ENCODE measurements at places on chromosomes 1 and 21. TPM values are rescaled to one million over a fixed set of nuclear protein-coding genes. Genes with fewer than 3 reads are reported as not detected.
A peak's percentile ranks its signal among the peaks of the same experiment; 100 is the strongest.

DNA sequence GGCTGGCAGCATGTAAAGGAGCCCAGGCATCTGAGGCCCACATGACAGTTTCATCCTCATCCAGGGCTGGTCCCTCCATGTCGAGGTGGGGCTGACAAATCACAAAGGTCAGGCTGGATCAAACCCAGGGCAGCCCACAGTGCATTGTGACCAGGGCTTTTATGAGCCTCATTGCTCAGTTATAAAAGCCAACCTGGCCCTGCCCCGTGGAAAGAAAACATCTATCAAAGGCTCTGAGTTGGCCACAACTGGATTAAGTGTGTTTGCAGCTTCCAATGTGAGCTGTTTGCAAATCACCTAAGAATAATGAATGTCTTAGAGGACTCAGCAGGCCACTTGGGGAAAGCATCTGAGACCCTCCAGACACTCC, 45.4 kb downstream of the GRHL3 start:
- DNase-seq, result no peak

GRCh38 chr1:235725434-235725833, 75.8 kb upstream of the GNG4 start:
- no peak for DNase-seq

DNA sequence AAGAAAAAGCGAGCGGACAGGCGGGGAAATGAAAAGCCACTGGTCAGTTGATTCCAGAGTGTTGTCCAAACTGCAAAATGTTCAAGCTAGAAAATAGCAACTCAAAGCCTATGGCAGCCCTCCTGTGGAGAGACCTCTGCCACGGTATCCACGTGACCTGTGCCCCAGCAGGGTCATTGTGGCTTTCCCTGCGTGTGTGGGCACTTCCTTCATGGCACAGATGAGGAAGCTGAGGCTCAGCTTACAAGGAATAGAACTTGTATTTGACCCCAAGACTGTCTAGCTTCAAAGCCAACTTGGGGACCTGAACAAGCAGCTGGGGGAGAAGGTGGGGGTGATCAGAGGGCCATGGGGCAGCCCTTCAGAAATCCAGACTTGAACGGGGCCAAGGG, 15.6 kb upstream of the PLEKHG5 start:
- no peak for DNase-seq

- no peak for DNase-seq
Observed at GRCh38 chr21:31450980-31451379, 106.9 kb upstream of the TIAM1 start.

Gene NTMT2
- total RNA-seq, result not detected

Gene TEDDM1
- not detected for total RNA-seq

GRCh38 chr1:96722161-96722922, 758 bp downstream of the PTBP2 start:
- peak; percentile 78 for DNase-seq

GRCh38 chr21:31176080-31176551, 137.8 kb upstream of the KRTAP19-8 start:
- DNase-seq, result no peak

GRCh38 chr1:25794325-25794724, 5.7 kb upstream of the SELENON start:
- no peak for DNase-seq

DNA sequence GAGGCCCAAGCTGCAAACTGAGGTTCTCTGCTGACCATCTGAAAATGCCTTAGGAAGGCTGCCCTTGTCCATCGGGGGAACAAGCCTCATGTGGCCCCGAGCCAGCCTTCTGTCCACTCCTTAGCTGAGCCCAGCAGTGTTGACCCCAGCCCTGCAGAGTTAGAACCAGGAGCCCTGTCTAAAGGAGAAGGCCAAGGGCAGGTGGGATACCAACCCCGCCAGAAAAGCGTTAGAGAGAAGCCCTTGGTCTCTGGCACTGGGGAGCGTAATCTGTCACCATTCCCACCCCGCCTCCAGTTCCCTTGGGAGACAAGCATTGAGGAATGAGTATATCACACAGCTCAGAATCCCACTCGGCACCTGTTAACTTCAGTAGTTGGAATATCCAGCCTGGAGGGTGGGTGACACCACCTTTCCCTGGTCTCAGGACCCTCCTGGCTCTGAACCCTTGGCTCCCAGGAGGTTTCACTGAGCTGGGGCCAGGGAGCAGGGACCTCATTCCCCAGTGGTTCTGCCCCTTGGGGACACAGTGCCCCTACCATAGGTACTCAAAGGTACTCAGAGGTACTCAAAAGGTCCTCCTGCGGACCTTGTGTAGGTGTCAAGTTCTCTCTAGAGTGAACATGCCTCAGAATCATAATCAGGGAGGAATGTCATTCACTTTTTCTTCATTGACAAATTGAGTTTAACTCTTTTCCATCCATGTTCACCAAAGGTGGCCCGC, 16.4 kb downstream of the ETS2 start:
- DNase-seq, result no peak

GRCh38 chr1:202938287-202938925, 11.4 kb upstream of the KLHL12 start:
- no peak for DNase-seq

Gene CAPN8
- not detected for total RNA-seq

Gene TMPRSS15
- total RNA-seq, result not detected

- no peak for DNase-seq
Observed at GRCh38 chr1:191674626-191675179, 483.6 kb upstream of the RGS18 start.

Gene RGS4
- 9.2 TPM for total RNA-seq

Gene RAP1GAP
- 0.05 TPM for total RNA-seq

Gene RSPO1
- total RNA-seq, result not detected

- DNase-seq, result peak; percentile 28
Observed at GRCh38 chr1:184986250-184986649, 11.9 kb upstream of the NIBAN1 start.

- peak; percentile 76 for DNase-seq
Observed at GRCh38 chr1:218339267-218339831, 5.8 kb upstream of the TGFB2 start.

DNA sequence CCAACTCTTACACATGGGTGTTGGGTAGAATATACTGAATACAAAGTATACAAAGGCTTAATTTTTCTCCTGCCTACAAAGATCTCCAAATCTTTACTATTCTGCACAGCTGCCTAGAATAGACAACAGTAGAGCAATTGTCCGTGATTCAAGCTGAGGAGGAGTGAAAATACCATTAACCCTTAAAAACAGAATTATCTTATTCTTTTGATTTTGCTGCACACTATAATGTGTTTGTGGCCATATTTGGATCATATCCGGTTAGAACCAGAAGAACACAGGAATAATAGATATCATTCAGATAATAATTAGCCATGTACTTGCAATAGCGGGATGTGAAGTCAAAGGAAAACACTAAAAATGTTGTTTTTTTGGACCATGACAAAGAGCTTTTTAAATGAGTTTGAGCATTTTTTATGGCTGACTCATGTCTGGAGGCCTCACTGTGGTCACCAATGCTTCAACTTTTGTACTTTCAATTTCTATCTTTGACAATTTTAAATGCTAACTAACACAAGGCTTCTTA, 197.6 kb upstream of the FOXD3 start:
- DNase-seq, result peak; percentile 63

Gene RAB42
- 8.8 TPM for total RNA-seq

Gene HLCS
- 19.5 TPM for total RNA-seq

DNA sequence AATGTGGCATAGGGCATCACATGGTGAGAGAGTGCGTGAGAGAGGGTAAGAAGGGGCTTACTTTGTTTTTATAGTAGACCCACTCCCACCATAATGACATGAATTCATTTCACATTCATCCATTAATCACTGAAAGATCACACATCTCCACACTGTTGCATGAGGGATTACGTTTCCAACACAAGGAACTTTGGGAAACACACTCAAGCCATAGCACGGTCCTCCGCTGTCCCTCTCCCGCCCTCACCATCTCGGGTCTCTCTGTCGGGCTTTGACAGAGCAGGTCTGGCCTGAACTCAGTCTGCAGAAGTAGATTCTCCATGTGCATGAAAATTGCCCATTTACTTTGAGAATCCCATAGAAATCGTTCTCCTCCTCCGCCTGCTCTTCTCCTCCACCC, 312.2 kb downstream of the MATN1 start:
- DNase-seq, result no peak

Gene LCK
- 0.09 TPM for total RNA-seq

Gene DISP3
- total RNA-seq, result not detected

Gene MSH4
- total RNA-seq, result 0.34 TPM

Gene FNDC10
- 1.4 TPM for total RNA-seq

DNA sequence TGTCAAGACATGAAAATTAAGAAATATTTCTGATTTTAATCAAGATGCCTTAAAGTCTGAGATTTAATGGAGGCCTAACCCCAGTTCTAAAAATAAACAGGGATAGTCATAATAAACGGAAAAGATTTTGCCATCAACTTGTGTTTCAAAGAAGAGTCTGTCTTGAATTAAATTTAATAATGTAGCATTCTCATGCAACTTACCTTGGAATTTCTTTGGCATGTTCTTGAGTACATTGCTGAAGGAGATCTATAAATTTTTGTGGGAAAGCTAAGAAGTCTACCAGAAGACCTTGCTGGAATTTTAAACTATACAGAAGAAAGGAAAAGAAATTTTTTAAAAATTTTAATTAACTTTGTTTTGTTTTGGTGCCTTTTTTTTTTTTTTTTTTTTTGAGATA, 10.6 kb downstream of the SASS6 start:
- no peak for DNase-seq

- no peak for DNase-seq
Observed at GRCh38 chr1:155106862-155107261, 20.8 kb upstream of the EFNA1 start.

GRCh38 chr1:207026104-207026534, 6.4 kb downstream of the C1orf116 start:
- DNase-seq, result no peak

Gene RAD54L
- 2.0 TPM for total RNA-seq

DNA sequence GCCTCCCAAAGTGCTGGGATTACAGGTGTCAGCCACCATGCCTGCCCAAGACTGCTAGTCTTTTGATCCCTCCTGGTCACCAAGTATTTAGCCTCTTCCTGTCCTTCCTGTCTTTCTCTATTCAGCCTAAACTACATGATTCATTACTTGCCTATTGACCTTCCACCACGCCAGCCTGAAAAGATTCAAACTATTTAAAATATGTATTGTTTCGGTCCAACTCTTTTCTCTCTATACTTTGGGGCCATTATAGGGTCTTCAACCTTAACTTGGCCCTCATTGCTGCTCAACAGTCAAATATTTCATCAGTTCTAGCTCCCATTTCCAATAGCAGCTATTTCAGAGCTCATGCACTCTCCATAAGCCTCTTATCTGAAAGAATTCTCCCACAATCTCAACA, 153.0 kb downstream of the TNFSF18 start:
- peak; percentile 77 for DNase-seq

Gene CLDN14
- total RNA-seq, result 0.09 TPM

- no peak for DNase-seq
Observed at GRCh38 chr1:40030528-40031135, 9.9 kb upstream of the CAP1 start.

GRCh38 chr1:205285381-205286101, 36.0 kb downstream of the NUAK2 start:
- DNase-seq, result no peak

DNA sequence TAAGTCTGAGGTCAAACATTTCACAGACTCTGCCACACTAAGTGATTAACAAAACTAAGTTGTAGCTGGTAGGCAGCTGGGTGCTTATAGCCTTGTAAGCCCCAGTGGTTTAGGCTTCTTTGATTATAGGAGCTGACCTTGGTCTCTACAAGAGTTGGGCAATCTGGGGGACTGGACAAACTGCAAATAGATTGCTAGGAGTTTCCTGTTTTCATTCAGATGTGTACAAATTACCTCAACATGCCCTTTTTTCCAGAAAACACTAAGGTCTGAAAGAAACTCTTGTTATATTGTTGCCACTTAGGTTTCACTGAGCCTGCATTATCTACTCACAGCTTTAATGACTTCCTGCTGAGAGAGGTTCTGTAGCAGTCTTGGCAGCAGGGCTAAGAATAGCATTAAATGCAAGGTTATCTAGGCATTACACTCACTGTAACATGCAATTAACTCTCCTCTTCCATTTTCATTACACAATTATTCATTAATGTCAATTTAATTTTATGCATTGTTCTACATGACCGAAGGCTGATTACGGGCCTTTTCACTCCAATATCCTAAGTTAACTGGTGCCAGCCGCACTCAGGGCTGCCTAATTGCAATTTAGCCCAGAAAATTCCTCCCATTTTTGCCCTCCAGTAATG, 314.0 kb downstream of the LMO4 start:
- no peak for DNase-seq

- DNase-seq, result peak; percentile 37
Observed at GRCh38 chr1:221025956-221026355, 146.7 kb downstream of the HLX start.

DNA sequence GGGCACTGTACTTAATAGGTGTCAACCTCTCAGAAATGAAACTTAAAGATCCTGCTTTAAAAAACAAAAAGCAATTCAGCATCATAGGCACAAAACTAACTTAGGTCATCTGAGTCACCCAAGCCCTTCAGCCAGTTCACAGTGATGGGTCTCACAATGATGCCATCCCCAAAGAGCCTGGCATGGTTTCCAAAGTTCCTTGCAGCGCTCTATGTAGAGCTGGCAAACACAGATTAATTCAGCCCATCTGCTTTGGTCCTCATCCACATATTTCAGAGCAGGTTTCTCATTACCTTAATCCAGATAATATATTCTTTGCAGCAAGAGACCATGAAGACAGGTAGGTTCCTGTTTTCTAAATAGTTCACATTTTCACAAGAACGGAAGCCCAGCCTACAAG, 14.6 kb upstream of the PLA2G2C start:
- no peak for DNase-seq

GRCh38 chr1:247627951-247628350, 22.6 kb downstream of the OR2G3 start:
- DNase-seq, result no peak

- DNase-seq, result no peak
Observed at GRCh38 chr1:66937529-66938234, 12.9 kb downstream of the MIER1 start.

Gene RAB4A
- total RNA-seq, result 22.1 TPM

DNA sequence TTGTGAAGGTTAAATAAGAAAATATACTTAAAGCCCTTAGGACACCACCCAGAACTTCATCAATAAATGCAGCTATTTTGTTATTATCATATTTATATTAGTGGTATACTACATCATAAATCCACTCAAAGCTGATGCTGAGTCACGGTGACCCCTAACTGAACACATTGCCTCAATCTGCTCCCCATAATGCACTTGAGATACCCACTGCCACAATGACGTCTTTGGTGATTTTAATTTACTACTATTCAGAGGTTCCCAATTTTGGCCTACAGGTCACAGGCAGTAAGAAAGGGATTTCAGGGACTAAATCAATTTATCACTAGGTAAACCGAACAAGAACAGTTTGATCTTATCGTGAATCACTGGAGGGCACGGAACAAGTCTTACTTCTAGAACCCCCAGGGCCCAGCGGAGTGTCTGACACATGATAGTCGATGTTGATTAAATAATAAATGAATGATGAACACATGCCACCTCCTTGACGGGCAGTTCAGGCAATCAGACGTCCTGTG, 493 bp upstream of the CHD1L start:
- no peak for DNase-seq

Gene RXFP4
- 0.19 TPM for total RNA-seq

Measured in dermis blood vessel endothelial cell (primary cell).